Activated CD4-positive, alpha-beta T cell treated with anti-CD3 and anti-CD28 coated beads, Interleukin-10, Interleukin-2, amounts not matched to agents 100 ng/mL and 50 ng/mL, durations not matched to agents 16 hours and 8 hours (primary cell): ENCODE measurements at places on chromosomes 11 and 22.

DNA sequence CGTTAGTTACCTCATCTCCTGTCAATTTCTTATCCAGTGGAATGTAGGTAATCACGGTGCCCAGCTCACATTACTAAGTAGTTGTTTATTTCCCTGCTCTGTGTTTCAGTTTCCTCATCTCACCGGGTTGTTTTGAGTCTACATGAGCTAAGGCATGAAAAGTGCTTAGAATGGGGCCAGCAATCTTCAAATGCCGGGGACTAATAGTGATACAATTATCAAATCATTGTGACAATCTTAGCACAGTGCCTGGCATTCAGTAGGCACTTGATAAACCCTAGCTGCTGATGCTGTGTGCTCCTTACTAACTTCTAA lies 53.3 kb upstream of the CD5 start:
- DNase-seq: no peak

- no peak for DNase-seq
Observed at GRCh38 chr11:78973876-78974275, 399.2 kb upstream of the NARS2 start.

DNA sequence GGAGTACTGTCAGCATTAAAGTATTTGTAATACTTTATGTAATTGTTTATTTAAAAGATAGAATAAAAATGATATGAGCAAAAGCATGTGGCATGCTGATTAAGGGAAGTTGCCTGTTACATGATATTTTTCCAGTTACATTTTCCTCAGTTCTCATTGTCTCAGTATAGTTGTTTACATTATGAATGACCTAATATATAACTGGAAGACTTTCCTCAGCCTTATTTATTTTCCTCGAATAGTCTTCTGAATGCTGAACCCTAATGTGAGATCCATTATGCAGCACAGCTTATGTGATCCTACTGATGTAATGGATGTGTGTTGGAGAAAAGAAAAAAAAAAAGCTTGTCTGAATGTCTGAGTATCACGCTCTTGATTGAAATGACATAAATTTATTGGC lies 95.5 kb downstream of the LUZP2 start:
- DNase-seq: no peak

GRCh38 chr22:47163856-47164513 lies 401.5 kb downstream of the TBC1D22A start:
- DNase-seq: no peak

DNA sequence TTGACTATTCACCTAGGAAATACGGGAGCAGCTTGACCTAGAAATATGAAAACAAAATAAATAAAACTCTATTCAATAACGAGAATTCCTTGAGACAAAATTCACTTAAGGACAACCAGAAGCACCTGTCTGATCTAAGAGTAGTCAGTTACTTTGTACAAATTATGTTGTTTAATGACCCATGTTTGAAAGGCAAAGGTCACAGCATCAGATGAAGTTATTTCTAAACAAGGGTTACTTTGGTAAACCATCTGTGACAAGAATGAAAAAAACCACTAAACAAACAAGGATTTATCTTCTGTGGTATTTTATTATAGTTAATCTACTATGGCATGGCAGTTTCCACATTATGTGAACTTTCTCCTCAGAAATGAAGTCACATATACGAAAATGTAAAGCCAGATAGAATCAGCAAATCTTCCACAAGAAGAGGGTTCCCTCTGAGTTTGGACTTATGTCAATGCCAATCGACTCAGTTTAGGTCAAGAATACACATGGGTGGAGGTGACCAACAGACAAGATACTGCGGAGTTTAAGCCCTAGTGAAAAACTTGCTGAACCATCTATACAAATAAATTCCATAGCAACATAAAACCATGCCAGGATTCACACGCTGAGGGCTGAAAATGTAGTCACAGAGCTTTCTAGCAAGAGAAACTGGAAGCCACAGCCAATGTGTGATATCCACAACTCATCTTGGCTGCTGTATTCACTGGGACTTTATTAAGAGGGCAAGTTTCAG lies 53.4 kb downstream of the NCAPD3 start:
- no peak for DNase-seq

DNA sequence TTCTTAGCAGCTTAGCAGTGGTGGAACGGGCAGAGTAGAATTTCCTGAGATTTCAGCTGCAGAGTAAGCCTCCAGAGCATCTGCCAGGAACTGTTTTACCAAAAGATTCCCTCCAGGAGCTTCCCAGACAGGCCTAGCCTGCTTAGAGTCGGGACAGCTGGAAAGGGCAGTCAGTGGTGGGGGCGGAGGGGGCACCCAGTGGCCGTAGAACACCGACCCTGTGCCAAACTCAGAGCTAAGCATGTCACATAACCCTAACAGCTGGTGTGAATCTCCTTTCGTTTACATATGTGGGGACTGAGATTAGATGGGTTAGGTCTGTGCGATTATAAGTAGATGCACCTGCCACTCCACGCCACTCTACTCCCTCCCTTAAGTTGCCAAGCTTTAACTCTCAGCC lies 80.0 kb upstream of the CRTAM start:
- DNase-seq: no peak

DNA sequence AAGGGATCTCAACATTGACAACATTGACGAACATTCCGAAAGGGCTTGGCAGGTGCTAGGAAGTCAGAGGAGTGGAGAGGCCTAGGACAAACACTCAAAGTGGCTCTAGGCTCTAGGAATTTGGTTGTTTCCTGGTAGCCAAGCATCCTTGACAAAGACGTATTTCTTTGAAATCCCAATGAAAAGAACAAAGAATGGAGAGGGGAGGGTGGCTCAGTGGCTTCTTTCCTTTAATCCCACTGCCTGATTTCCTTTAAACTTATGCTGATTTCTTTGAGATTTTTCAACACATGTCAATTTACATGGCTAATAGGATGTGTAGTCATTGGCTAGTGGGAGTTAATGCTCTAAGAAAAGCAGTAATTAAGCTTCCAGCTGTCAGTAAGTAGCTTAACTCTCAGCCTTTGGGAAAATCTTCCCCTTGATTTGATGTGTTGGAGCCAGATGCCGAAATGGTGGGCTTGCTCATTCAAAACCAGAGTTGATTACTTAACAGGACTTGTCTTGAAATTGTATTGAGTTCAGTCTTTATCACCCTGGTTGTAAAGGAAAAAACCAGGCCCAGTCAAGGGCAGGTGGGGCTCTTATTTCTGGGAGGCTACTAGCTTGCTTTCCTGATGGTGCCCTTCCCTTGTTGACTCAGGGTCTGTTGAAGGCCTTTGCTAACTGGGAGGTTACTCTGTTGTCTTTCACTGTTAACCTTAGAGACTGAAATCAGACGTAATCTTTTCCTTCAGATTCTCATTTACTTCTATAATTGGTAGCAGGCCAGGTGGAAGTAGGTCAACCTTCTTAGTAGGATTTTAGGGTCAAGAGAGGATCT lies 44.6 kb upstream of the SORL1-AS1 start:
- DNase-seq: no peak

- no peak for DNase-seq
Observed at GRCh38 chr11:79119491-79120284, 321.1 kb downstream of the TENM4 start.

DNA sequence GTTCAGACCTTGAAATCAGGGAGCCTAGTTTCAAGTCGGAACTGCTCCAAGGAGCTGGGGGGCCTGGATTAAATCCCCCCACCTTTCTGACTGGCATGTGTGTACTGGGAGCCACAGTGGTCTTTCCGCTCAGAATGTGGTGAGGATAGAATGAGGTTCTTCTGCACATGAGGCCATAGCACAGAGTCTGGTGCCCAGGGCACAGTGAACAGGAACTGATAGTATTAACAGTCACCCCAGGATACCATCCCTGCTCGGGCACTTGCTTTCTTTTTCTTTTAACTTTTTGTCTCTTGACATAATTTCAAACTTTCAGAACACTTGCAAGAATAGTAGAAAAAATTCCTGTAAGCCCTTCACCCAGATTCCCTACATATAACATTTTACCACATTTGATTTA lies 28.8 kb downstream of the LMO1 start:
- DNase-seq: no peak

DNA sequence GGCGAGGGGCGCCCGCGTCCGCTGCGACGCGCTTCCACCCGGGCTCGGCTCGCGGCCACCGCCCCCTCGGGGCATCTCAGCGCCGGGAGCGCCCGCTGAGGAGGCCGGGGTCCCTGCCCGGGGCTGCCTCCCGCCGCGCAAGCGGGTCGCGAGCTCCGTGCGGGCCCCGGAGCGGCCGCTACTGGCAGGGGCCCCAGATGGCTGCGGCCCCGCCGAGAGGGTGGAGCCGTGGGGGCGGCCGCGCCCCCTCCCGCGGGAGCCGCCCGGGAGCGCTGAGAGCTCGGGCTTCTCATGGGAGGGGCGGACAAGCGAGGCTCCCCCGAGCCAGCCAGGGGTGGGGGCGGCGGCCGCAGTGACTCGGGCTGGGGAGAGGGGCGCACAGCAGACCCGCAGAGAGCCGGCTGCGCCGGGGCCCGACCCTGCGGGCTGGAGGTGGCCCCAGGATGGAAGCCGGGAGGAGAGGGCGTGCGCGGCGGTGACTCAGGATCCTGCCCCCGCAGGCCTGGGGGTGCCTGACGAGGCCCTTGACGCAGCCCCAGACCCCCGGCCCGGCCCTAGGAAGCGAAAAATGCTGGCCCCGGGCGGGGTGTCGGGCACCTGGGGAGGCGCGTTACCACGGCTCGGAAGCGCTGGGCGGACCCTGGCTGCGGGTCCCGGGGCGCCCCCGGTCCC lies 603 bp upstream of the ZFTA start:
- peak; percentile 20 for DNase-seq

GRCh38 chr11:78417175-78417887 lies at the start of gene GAB2:
Gene GAB2, minus strand, starts transcription at chr11:78417820. Its CDS starts 100 bp downstream, at chr11:78417720.
- DNase-seq: no peak

DNA sequence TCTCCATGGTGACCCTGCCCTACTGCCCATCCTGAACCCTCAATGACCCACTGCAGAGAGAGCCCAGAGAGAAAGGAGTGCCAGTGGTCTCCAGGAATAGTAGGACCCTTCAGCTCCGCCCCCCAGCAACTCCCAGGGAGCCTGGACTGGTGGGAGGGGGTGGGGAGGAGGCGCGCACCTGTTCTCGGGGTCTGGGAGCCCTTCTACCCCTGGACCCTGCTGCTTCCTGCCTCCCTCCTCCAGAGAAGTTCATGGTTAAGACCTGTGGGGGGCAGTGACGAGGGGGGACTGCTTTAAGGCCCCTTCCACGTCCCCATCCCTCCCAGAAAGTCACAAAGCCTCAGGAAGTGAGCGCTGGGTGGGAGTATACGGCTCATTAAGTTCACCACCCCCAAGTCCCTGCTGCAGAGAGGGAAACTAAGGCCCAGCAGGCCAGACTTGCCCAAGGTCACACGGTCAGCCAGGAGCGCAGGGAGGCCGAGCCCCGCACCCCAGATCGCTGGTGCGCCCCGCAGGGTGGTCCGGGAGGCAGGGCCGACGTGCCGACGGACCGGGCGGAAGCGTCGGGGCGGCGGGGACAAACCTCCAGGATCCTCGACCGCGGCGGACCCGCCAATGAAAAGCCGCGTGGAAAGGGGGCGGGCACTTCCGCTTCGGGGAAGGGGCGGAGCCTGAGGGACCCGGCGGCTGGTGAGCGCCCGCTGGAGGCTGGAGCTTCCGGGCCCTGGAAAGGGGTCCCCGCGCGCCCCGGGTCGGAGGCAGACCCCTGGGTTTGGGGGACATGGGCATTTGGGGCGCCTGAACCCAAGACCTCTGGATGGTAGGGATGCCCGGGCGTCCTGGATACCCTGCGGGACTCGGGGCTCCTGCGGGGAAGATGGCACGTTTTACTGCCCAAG lies at the start of the genes NUDT22 and TRPT1:
NUDT22 (plus strand) TSS at position 667 of the 899 bp plus-strand sequence. CDS start 379 bp downstream, outside the sequence.
TRPT1 (minus strand) TSS at position 579 of the 899 bp plus-strand sequence; CDS start at position 253, 326 bp downstream.
- DNase-seq: peak; percentile 94

- DNase-seq: peak; percentile 63
Observed at GRCh38 chr11:122668562-122669090, 13.1 kb downstream of the UBASH3B start.

- DNase-seq: no peak
Observed at GRCh38 chr11:46493791-46494190, 100.0 kb downstream of the AMBRA1 start.

- no peak for DNase-seq
Observed at GRCh38 chr11:62393735-62394134, 25.1 kb upstream of the SCGB1A1 start.

DNA sequence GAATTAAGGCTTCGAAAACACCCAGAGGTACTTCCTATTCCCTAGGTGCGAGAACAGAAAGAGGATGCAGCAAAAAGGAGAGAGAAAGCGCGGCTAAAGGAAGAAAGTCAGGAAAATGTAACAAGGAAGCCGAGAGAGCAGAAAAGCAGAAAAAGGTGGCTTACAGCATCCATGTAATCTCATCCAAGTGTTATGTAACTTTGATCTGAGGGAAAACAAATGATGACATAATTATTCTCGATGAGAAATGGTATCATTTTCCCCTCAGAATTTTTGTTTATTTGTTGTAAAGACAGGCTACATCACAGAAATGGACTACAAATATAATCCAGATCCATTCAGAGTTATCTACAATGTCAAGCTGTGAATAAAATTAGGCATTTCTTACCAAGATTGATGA lies 69.1 kb upstream of the APOA1 start:
- DNase-seq: no peak

GRCh38 chr11:119169282-119169719 lies 776 bp downstream of the NLRX1 start:
- peak; percentile 69 for DNase-seq

- DNase-seq: no peak
Observed at GRCh38 chr22:45033136-45033535, 23.3 kb upstream of the PHF21B start.

DNA sequence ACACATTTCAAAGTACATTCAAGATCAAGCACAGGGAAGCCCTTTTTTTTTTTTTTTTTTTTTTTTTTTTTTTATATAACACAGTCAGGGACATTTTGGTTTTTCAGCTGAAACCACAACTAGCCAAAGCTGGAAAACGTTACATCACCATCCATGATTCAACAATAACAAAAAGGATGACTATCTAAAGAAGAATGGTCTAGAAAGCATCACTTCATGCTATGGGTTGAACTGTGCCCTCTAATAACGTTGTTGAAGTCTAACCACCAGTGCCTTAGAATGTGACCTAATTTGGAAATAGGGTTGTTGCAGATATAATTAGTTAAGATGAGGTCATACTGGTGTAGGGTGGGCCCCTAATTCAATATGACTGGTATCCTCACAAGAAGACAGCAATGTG lies 46.6 kb downstream of the MTMR2 start:
- peak; percentile 32 for DNase-seq

- DNase-seq: no peak
Observed at GRCh38 chr11:43243927-43244326, 67.9 kb upstream of the API5 start.

- DNase-seq: no peak
Observed at GRCh38 chr11:118027694-118028093, 41.5 kb downstream of the IL10RA start.

DNA sequence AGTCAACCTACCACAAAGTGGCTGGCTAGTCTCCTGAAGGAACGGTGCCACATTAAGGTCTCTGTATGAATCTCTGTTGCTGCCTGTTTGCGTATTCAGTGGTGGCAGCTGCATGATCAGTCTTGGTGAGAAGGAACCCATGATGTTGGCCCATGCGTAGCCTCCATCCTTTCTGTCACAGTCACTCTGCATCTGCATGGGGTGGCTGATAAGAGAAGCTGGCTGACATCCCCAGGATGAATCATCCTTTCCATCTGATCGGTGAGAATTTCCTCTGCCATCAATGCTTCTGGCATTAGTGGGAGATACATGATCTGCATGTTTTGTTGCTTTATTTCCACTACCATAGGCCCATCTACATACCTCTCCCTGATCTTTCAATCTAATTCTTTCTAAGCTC lies 199.0 kb upstream of the NECTIN1 start:
- DNase-seq: no peak

- peak; percentile 41 for DNase-seq
Observed at GRCh38 chr22:40058265-40058664, 63.5 kb downstream of the FAM83F start.
